ENCODE measurements at places on chromosomes 11 and 22.

- DNase-seq, result no peak
Measured at GRCh38 chr11:71500601-71501021, 26.5 kb upstream of the KRTAP5-7 start.

DNA sequence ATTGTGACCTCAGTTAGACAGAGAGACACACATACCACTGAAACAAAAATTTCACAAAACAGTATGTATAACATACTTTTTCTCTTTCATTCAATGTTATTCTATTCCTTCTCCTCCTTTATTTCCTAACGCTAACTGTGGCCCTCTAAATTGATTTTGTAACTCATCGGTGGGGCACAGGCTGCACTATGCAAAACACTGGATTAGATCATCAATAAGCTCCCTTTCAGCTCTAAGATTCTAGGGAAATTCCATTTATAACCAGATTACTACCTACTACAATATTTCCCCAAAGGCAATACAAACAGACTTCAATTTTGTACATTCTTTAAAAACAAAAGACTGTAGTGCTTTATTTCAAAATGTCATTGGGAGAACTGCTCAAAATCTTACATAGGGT is 6.1 kb downstream of the FJX1 start:
- DNase-seq, result no peak

DNA sequence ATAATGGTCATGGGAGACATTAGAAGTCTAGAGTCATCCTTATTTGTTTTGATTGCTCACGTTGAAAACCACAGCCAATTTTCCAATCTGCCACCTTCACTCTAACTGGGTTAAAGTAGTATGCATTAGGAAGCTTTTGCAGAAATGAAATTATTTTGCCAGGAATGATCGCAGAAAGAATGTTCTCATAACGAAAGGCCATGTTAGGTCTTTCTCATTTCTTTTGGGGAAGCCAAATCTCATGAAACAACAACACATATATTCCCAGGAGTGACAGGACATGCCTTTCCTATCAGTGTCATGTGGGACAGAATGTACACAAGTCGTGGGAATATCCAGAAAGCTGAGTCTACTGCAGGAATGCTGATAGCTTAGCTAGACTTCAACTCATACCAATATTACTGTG is 386.3 kb downstream of the AASDHPPT start:
- DNase-seq, result no peak

DNA sequence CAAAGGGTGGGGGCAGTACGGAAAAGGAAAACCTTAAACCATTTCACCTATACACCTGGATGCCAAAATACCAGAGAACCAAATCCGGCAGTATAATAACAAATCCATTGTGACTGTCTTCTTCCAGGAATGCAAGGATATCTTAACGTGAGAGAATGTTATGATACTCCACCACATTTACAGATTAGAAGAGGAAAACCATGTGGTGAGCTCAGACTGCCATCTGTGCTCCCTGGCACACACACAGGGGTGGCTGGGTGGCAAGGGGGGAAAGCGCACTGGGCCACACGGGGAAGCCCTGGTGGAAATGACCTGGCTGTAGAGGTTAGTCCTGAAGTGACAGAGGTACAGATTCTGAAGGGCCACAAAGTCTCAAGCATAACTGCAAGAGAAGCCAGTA is 9.9 kb downstream of the EIF1AD start:
- no peak for DNase-seq

DNA sequence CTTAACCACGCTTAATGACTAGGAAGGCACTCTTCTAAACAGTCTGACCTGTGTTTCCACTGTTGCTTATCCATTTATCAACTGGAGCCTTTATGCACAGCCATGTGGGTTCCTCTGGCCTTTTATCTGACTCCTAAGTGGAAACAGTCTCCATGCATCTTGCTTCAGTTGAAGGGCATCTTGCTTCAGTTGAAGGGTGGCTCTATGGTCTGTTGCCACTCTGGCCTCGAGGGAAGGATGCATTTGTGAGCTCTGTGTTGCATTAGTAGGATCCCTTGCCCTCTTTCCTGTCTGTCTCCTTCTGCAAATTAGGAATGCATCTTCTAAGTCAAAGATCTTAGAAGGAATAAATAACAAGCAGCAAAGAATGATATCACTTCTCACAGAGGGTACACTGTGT is 25.8 kb upstream of the C11orf96 start:
- no peak for DNase-seq
